Hepatocyte (in vitro differentiated cells): ENCODE measurements at places on chromosomes 2 and 18. TPM values are rescaled to one million over a fixed set of nuclear protein-coding genes. Genes with fewer than 3 reads are reported as not detected.

Gene PAX3
- total RNA-seq, result not detected in 2 replicates

Gene GYPC
- 35.0 and 46.9 TPM in 2 replicates for total RNA-seq

Gene HOXD9
- 2.4 and 2.9 TPM in 2 replicates for total RNA-seq

Gene RSAD2
- total RNA-seq, result 1.3 and 1.6 TPM in 2 replicates

Gene MAP2
- 5.8 and 7.2 TPM in 2 replicates for total RNA-seq

Gene MTX2
- total RNA-seq, result 38.6 and 42.5 TPM in 2 replicates
